ENCODE measurements at places on chromosomes 7 and 10. TPM values are rescaled to one million over a fixed set of nuclear protein-coding genes. Genes with fewer than 3 reads are reported as not detected.

- DNase-seq: no peak
Observed at GRCh38 chr10:44993922-44994751, 6.6 kb upstream of the ZNF22 start.

DNA sequence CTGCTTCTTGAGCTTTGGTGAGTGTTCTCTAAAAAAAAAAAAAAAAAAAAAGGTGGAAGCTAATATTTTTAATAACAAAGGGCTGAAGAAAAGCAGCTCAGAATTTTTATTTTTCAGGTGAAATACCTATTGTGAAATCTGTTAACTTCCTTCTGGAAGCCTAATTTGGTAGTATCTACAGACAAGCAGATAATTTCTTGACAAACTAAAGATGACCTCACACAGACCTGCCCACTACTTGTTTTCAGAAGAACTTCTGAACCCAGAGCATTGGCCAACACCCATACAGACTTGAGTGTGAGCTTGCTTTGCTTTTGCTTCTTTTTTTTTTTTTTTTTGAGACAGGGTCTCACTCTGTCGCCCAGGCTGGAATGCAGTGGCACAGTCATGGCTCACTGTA lies 31.2 kb downstream of the LRRC4 start:
- no peak for DNase-seq

DNA sequence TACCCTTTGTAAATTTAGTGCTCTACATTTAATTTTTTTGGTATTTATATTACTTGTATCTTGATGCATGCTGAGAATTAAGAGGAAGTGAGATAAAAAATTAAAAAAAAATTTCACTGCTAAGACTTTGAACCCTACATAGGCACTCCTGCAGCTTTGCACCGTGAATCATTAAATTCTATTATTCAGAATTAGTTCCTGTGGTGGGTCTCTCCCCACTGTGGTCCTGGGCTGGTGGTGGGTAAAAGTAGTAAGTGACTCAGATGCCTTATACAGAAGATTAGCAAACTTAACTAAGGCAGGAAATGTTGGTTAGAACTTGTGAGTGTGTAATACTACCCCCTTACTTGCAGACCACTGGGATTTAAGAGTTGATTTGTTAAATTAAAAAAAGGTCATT lies 72.6 kb downstream of the AP3M1 start:
- no peak for DNase-seq

DNA sequence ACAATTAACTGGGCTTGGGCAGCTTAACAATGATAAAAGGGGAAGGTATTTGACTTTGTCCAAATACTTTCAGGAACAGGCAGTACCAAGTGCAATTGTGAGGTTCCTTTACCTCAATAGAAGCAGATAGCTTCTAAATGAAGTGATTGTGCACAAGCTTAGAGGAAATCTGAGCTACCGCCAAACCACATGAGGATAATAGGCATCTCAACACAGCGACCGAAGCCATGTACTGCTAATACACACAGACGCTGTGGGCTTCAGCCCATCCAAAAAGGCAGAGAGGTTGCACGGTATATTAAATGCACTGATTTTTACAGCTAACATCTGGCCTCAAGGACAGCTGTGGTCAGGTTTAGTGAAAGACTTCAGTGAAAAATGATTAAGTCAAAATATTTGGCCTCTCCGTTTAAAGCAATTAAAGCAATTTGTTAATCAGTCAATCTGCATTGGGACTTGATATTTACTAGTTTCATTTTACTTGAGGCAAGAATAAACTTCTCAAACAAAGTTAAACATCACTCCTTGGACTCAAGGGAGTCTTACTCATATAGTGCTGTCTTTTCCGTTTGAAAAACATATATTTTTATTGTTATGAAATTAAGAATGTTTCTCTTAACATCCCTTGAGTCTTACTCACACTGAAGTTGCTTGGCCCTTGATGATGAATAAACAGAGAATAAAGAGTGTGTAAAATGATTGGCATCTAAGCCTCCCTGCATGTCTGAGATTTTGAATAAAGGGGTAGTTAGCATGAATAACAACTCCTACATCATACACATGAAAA lies 306.3 kb downstream of the C7orf25 start:
- DNase-seq: no peak

RELN gene
- total RNA-seq: 6.9 TPM

PYROXD2 gene
- 1.8 TPM for total RNA-seq

TRPV5 gene
- total RNA-seq: not detected

ZDHHC6 gene
- 12.8 TPM for total RNA-seq

ZNF804B gene
- total RNA-seq: 0.20 TPM
